ENCODE measurements at places on chromosomes 12 and 14.

DNA sequence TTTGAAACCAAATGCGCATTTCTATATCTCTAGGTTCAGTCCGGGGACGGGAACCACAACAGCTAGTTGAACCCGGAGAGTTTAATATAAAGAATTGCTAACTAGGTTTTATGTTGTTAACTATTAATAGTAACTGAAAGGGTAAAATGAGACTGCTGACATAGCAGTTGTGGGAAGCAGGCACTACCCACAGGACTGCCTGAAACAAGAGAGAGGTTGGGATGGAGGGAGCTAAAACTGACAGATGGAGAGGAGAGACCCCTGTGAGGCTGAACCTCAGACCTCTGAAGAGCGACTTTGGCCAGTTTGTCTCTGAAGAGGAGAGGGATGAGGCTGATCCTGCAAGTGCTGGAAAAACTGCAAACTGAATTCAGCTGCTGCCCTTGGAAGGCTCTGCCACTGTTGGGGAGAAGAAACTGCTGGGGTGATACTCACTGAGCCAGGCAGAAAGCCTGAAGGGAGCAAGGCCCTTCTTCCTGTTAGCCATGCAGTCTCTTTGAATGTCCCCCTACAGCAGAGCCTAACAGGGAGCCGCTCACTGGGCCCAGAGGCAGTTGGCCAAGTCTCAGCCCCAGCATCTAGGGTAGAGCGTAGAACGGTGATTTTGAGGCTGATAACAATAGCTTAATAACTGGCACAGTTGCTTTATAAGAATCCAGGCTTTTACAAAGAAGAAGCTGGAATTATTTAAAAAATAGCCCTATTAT is 172.2 kb downstream of the NPAS3 start:
- no peak for DNase-seq

DNA sequence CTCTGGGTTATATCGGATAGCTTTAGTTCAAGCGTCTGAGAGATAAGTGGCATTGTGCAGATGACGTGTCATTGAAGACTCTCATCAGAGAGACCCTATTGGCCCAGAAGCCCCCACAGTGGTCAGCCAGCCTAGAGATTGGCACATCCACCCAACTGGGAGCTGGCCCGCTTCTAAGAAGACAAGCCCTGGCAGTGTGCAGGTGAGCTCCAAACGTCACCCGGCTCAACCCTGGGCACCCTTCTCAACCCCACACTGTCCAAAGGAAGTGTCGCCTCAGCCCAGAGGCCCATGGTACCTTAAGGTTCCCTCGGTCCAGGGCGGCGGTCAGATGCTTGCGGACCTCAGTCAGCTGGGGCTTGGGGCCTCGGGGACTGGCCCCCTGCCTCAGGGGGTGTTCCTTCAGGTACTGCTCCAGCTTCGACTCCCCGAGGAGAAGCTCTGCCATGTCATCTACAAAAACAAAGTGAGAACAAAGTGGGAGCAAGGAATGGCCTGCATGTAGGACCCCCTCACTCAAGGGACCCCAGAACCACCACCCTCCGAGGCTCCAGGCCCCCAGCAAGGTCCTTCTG is 30.3 kb downstream of the TTC7B start:
- DNase-seq: no peak

DNA sequence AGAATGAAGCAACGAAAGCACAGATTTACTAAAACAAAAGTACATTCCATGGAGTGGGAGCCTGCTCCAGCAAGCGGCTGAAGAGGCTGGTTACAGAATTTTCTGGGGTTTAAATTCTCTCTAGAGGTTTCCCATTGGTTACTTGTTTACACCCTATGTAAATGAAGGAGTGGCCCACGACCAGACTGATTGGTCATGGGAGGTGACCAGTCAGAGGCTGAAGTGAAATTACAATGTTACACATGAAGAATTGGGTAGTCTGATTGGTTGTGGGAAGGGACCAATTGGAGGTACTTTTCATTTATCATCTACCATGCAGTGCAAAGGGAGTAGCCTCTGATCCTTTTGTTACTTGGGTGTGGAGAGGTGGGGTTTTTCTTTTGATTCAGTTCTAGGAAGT is 36.2 kb upstream of the APPL2 start:
- no peak for DNase-seq

GRCh38 chr12:88185988-88186387 is 43.9 kb downstream of the TMTC3 start:
- DNase-seq: no peak

All from activated CD4-positive, alpha-beta T cell treated with anti-CD3 and anti-CD28 coated beads, Interleukin-10, Interleukin-2, amounts not matched to agents 100 ng/mL and 50 ng/mL, durations not matched to agents 16 hours and 8 hours (primary cell).